Activated CD4-positive, alpha-beta T cell treated with anti-CD3 and anti-CD28 coated beads for 36 hours (primary cell): ENCODE measurements at places on chromosomes 11 and 22.

DNA sequence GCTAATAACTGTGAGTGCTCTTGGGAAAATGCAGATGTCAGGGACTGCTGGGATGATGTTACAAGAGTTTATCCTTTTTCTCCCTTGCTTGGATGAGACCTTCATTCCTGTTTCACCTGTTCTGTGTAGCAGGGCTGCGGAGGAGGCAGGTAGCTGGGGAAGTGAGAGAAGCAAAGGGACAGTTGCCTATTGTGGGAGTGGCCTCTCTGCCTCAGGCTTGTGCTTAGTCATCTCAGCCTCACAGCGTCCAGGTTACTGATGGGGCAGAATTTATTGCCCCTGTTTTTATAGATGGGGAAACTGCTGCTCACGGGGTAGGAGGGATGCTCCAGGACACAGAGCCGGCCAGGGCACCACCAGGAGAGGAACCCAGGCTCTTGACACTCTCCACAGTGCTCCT, 1.7 kb downstream of the STX3 start:
- no peak for DNase-seq

DNA sequence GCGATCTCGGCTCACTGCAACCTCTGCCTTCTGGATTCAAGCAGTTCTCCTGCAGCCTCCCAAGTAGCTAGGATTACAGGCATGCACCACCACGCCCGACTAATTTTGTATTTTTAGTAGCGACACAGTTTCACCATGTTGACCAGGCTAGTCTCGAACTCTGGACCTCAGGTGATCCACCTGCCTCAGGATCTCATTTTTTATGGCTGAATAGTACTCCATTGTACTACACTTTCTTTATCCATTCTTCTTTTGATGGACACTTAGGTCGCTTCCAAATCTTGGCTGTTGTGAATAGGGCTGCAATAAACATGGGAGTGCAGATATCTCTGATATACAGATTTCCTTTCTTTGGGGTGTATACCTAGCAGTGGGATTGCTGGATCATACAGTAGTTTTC, 20.8 kb downstream of the XRCC6 start:
- no peak for DNase-seq

GRCh38 chr11:95104856-95105255, 15.2 kb downstream of the ENDOD1 start:
- DNase-seq = no peak

- DNase-seq = no peak
Measured at GRCh38 chr11:133708547-133709051, 136.7 kb downstream of the SPATA19 start.

DNA sequence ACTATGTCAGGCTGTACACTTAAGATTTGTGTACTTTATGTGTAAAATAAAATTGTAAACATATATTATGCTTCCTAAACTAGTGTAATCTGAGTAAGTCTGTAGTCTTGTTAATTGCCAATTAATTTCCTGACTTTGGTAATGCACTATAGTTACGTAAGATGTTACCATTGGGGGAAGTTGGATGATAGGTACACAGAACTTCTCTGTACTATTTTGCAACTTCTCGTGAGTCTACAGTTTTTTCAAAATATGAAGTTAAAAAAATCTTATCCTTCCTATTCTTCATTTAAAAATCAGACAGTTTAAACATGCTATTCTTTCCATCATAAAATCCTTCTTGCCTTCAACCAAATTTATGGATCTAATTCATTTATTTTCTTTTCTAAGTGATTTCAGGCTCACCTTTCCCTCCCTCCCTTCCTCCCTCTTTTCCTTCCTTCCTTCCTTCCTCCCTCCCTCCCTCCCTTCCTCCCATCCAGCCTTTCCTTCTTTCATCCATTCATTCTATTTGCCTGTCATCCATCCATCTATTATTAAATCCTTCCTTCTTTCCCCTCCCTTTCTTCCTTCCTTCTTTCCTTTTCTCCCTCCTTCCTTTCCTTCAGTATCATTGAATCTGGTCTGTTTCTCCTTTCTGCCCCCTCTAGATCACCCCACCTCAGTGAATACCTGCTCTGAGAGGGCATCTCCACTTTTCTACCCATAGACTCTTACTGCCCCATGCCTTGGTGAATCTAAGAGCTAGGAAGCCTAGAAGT, 22.1 kb upstream of the ASCC2 start:
- DNase-seq = no peak

DNA sequence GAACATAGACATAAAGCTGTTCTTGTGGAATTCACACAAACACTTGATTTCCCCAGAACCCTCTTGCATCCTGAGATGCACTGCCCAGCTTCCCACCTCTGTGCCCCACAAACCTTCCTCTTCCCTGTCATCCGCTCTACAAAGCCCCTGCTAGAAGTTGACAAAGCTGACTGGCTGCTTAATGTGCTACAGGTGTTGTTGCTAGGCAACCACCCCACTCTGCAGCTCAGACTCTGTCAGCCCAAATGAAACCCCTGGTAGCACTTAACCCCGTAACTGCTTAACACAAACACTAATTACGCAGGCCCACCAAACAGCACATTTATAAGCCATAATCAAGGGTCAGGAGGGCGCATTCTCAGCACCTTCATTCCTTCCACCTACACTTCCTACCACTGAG, 172.0 kb upstream of the CADM1 start:
- DNase-seq = no peak

DNA sequence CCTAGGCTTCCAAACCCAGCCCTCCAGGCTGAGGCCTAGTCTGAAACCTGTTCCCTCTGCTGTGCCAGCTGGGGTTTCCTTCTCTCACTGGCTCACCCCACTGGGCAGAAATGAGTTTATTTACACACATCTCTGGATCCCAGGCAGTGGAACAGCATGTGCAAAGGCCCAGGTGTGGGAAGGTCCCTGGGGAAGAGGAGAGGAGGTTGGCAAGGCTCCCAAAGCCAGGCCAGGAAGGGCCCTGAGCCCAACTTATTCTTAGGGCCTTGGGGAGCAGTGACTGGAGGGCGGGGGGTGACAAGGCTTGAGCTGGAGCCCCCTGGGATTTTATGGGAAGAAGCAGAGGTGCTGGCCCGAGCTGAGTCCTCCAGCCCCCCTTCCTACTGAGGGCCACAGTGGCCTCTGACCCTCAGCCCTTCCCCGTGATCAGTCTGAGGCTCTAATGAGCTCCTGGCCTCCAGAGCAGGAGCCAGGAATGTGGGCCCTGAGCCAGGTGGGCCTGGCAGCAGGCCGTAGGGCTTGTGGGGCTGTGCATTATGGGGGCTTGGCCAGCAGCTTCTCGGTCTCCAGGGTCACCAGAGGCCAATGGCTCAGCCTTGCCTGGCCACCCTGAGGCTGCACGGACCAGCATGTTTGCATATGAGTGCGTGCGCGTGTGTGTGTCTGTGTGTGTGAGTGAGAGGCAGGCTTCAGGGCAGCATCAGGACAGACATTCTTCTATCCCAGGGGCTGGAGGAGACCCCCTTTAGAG, 2.9 kb downstream of the MYO7A start:
- DNase-seq = no peak

GRCh38 chr22:21033895-21034294, 1.5 kb upstream of the SLC7A4 start:
- DNase-seq = no peak

- no peak for DNase-seq
Measured at GRCh38 chr22:48396785-48397530, 1430.7 kb downstream of the BRD1 start.

- no peak for DNase-seq
Measured at GRCh38 chr11:76041208-76041607, 165.1 kb downstream of the WNT11 start.

- no peak for DNase-seq
Measured at GRCh38 chr11:665704-666281, 28.7 kb downstream of the DRD4 start.

- no peak for DNase-seq
Measured at GRCh38 chr11:59418156-59418555, 8.1 kb downstream of the OR5A2 start.

DNA sequence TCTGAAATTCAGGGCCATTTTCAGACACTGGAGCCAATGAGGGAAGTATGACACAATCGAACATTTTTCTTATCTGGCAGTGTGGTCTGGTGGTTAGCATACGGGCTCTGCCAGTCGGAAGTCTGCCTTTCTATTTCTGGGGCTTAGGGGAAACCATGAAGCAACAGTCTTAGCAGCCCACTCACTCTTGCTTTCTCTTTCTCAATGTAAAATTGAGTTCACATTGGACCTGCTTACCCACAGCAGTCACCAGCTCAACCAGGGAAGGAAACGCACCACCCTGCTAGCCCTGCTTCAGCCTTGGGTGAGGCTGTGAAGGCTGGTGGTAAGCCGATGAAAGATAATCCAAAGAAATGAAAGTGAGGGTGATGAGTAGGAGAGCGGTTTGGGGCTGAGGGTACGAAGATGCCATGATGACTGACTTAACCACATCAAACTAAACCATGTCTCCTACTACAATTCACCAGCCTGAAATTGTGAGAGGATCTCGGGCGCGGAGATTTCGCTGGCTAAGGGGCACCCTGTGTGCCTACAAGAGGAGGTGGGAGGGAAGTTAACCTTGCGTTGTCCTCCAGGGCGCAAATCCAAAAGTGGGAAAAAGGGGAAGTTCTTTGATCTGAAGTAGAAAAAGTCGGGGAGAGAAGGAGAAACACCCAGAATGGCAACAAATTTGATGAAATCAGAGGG, 2.0 kb upstream of the LMO2 start:
- peak; percentile 92 for DNase-seq

DNA sequence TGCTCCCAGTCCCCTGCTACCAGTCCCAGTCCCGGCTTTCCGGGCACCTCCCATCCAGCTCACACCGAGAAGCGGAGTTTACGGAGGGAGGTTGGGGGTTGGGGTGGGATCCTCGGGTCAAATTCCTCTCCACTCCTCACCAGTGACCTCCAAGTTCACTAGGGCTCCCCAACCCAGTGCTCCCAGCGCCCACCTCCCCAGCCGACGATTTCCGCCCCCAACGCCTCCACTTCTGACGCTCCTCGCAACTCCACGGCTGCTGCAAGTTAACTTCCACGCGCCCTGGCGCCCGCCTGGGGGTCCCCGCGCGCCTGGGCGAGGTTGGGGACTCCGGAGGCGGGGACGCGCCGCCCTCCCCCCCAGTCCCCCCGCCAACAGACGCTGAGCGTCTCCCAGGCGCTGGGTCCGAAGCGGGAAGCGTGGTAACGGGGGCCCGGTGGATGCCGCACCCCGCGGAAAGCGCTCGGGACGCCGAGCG, 526 bp downstream of the TPST2 start:
- DNase-seq = peak; percentile 52

DNA sequence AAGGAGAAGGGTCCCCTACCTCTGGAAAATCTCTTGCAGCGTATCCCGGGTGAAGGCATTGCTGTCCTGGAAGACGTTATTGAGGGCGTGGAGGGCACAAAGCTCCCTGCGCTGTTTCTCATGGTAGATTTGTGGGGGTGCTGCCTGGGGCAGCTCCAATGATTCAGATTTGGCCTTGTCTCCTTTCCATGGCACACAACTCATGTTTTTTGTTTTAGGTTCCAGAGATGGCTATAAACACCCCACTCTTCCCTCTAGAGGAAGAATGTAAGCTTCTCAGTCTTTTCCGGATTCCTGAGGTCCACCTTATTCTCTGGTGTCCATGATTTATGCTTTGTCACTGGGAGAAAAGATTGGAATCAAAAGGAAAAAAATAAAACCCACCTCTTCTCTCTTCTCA, 959 bp downstream of the JOSD1 start:
- no peak for DNase-seq

GRCh38 chr11:96254087-96254486, 88.9 kb downstream of the MAML2 start:
- peak; percentile 42 for DNase-seq

GRCh38 chr11:103871923-103872551, 164.4 kb upstream of the DDI1 start:
- DNase-seq = no peak
